GM23248 (cell line): ENCODE measurements at places on chromosomes 6 and 20. TPM values are rescaled to one million over a fixed set of nuclear protein-coding genes. Genes with fewer than 3 reads are reported as not detected.

- DNase-seq, result no peak
Measured at GRCh38 chr6:151109361-151109760, 130.4 kb upstream of the AKAP12 start.

The RHAG gene
- not detected in 2 replicates for polyA plus RNA-seq

DNA sequence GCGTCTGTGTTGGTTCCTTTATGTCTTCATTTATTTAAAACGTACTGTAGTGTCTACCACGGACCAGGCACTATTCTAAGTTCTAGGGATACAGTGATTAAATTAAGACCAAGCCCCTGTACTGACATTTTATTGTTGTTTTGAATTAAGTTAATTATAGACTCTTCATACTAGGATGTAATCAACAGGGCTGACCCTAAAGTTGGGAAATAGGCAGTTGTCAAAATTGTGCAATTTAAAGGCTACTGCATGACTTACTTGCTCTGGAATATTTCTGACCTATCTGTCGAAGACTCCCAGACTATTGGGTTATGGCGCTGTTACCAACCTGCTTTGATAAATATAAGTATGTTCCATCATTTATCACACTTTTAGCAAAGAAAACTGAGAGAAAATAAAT is 6.7 kb downstream of the MYO6 start:
- DNase-seq, result peak; percentile 7

GRCh38 chr20:63183422-63184146 is 32.3 kb downstream of the YTHDF1 start:
- DNase-seq, result peak; percentile 53

The ID4 gene
- polyA plus RNA-seq, result 29.1 and 35.7 TPM in 2 replicates

The VIP gene
- polyA plus RNA-seq, result 0.20 TPM in 1 of 2 replicates, not detected in the other

The METTL24 gene
- not detected in 2 replicates for polyA plus RNA-seq

The PHACTR1 gene
- polyA plus RNA-seq, result 0.65 and 0.82 TPM in 2 replicates

- DNase-seq, result peak; percentile 12
Measured at GRCh38 chr20:46720776-46721425, 11.5 kb downstream of the SLC2A10 start.

- DNase-seq, result peak; percentile 39
Measured at GRCh38 chr6:109795994-109796555, 105.0 kb downstream of the FIG4 start.

DNA sequence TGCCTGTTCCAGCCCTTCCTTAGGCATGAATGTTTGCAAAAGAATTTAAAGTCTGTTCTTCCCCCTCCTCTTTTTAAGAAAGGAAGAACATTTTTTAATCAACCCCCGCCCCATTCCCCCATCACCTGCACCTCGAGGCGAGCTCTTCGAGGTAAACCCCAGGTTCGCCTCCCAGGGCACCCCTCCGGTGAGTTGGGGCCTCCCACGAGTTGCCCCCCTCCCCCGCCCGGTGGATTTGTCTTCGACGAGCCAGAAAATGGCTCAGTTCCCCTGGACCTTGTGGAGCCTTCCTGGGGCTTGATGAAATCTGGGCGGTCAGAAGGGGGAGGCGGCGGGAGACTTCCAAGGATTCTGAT is 256 bp upstream of the OVOL2 start:
- no peak for DNase-seq

The EDEM2 gene
- 31.9 and 33.5 TPM in 2 replicates for polyA plus RNA-seq

GRCh38 chr20:20780127-20780824 is 67.8 kb upstream of the RALGAPA2 start:
- DNase-seq, result peak; percentile 41

GRCh38 chr6:132368916-132369481 is 32.3 kb downstream of the MOXD1 start:
- peak; percentile 38 for DNase-seq

- DNase-seq, result no peak
Measured at GRCh38 chr6:39930540-39930939, 3.7 kb downstream of the MOCS1 start.

- DNase-seq, result no peak
Measured at GRCh38 chr6:113188962-113189361, 668.2 kb upstream of the MARCKS start.

- no peak for DNase-seq
Measured at GRCh38 chr20:13382786-13383185, 161.7 kb downstream of the ISM1 start.

DNA sequence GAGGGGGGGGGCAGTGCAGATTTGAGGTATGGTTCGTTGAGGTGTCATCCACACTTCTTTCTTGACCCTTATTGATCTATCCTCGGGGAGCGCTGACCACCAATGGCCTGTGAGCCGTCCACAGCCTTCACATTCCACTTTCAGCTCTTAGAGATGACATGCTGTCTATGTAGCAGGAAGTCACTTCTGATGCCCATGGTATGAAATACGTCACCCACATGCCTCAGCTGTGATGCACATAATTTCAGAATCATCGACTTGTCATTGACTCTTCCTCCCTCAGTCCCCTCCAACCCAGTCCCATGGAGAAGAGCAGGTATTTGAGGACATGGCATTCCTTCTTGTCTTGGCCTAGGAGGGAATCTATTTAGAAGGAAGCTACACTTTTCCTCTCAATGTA is 4.7 kb upstream of the ADGRF5 start:
- peak; percentile 45 for DNase-seq

The TEAD3 gene
- 6.9 TPM in 2 replicates for polyA plus RNA-seq

DNA sequence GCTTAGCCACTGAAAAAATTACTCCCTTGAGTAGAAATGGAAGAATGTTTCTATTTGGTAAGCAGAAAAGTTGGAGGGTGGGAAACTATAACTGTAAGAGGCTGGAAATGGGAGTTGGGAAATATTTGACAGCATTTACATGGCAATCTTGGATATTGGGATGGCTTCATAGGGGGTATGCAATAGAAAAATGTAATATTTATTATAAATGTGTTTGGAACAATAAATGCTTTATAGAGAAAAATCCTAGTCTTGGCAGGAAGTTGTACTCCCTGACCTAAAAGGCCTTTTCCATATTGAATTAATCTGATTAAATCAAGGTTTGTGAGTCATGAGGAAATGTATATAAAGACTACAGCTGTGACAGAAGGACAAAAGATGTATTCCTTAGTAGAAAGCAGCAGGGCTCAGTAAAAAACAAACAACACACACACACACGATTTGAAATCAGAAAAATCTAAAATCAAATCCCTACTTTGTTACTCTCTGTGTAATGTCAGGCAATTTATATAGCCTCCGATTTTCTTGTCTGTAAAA is 272.3 kb downstream of the CD109 start:
- DNase-seq, result no peak

The MANEA gene
- polyA plus RNA-seq, result 12.3 TPM in 2 replicates

DNA sequence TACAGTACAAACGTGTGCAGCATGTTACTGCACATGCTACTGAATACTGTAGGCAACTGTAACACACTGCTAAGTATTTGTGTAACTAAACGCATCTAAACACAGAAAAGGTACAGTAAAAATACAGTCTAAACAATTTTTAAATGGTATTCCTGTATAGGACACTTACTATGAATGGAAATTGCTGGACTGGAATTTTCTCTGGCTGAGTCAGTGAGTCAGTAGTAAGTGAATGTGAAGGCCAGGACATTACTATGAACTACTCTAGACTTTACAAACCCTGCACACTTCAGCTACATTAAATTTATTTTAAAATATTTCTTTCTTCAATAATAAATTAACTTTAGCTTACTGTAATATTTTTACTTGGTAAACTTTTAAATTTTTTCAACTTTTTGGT is 225.0 kb upstream of the TENT5A start:
- peak; percentile 61 for DNase-seq

The MUC21 gene
- polyA plus RNA-seq, result not detected in 2 replicates

DNA sequence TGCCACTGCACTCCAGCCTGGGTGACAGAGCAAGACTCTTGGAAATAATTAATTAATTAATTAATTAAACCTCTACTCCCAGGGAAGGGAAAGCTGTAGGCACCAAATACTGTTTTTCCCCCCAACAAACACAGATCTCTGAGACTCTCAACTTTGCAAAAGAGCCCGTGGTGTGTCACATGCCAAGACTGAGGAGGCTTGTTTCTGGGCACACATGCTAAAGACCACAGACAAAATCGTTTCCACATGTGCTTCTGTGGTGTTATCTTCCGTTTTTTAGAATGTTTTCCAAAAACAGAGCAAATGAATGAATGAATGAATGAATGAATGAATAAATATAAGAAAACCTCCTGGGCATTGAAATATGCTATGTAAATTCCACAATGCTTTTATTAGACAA is 55.6 kb upstream of the ATXN1 start:
- DNase-seq, result peak; percentile 23

DNA sequence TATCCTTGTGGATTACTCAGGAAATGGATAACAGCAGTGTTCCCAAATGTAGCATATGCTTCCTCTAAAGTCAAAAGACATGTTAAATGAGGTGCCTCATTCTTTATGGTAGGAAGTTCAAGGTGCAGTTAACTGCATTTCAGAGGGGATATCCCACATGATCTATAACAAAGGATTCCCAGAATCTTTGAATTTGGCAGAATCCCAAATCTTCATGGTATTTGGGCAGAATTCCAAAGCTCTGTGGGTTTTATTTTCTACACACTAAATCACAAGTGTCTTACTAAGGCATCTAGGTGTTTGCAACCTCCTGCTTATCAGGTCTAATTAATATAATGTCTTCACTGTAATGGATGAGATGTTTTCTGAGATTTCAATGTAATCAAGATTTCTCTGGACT is 364.3 kb upstream of the MAN1A1 start:
- DNase-seq, result no peak

DNA sequence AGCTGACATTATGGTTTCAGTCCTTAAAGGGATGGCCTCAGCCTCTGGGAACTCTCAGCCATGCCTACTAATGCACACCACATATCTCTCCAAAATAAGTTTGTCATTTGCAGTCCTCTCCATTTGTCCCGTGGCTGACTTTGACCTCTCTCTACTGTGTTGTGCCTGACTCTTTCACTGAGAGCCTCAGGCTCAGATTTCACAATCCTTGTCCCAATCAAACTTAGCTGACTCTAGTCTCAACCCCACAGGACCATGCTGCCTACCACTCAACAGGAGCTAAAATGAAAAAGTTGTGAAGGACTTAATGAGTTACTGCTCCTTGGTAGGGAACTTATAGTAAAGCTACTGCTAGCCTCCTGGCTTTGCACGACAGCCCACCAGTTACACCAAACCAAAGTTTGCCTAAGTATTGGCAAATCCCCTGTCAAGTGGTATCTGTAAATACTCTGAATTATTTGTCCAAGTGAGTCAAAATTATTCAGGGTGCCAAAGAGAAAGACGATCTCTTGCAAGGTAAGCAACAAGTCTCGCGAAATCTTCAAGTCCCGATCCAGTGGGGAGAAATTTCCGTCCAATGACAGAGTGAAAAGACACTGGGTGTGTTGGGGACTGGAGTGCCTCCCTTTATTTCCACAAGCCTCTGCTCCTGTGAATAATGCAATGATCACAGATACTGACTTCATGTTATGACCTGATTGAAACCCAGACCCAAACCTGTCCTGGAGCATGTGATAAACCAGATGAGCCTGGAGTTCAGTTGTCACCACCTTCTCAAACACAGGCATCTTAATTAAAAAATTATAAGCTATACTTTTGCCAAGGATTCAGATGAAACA is 124.4 kb upstream of the FOXQ1 start:
- DNase-seq, result no peak

DNA sequence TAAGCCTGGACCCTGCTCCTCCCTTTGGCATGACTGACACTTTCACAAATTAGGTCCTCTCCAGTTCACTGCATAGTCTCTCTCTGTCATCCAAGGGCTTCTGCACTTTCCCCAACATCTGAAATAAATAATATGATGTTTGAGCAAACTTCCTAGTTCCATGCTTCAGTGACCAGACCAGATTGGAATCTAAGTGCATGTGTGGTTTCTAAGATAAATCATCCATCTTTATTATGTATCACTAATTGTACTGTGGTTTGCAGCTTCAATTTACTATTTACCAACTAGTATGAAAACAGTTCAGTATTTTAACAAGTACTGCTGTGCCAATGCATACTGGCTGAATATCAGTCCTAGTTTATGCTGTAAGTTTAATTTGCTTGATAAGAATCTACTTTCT is 18.7 kb downstream of the SESN1 start:
- peak; percentile 82 for DNase-seq

The PPP1R3G gene
- polyA plus RNA-seq, result 0.84 and 0.85 TPM in 2 replicates

GRCh38 chr20:37836926-37837325 is 66.0 kb upstream of the VSTM2L start:
- DNase-seq, result no peak

DNA sequence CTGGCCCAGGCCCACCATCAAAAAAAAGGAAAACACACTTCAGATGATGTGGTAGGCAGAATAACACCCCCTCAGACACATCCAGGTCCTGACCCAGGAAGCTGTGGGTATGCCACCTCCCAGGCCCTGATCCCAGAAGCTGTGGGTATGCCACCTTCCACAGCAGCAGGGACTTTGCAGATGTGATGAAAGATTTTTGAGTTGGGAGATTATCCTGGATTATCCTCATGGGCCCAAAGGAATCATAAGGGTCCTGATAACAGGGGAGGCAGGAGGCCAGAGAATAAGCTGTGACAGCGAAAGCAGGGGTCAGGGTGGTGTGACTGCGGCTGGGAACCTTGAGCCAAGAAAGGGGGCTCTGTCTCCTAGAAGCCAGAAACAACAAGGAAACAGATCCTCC is 55.0 kb downstream of the BMP7 start:
- DNase-seq, result no peak

- DNase-seq, result peak; percentile 13
Measured at GRCh38 chr6:137272403-137272802, 53.2 kb upstream of the IFNGR1 start.

- DNase-seq, result no peak
Measured at GRCh38 chr6:68994521-68994920, 359.4 kb downstream of the ADGRB3 start.

- peak; percentile 84 for DNase-seq
Measured at GRCh38 chr6:11432713-11433450, 104.7 kb upstream of the TMEM170B start.

- no peak for DNase-seq
Measured at GRCh38 chr6:27038498-27038897, 209.0 kb upstream of the PRSS16 start.
